ENCODE measurements at places on chromosomes 4 and X.

DNA sequence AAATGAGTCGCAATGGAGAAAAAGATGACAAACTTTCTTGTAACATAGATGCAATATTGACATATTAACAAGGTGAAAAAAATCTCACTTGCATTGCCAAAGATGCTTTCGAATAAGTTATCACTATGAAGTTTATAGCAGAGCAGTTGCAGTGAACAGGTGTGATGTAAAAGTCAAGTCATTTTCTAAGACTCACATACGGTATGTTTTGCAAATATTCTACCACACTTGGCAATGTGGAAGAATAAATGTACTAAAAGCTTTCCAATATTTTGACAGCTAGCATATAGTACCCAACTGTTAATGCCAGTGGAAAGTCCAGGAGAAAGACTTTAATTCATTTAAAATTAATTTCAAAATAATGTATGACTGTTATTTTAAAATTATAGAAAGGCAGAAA lies 76.5 kb downstream of the GALNTL6 start:
- DNase-seq = no peak

DNA sequence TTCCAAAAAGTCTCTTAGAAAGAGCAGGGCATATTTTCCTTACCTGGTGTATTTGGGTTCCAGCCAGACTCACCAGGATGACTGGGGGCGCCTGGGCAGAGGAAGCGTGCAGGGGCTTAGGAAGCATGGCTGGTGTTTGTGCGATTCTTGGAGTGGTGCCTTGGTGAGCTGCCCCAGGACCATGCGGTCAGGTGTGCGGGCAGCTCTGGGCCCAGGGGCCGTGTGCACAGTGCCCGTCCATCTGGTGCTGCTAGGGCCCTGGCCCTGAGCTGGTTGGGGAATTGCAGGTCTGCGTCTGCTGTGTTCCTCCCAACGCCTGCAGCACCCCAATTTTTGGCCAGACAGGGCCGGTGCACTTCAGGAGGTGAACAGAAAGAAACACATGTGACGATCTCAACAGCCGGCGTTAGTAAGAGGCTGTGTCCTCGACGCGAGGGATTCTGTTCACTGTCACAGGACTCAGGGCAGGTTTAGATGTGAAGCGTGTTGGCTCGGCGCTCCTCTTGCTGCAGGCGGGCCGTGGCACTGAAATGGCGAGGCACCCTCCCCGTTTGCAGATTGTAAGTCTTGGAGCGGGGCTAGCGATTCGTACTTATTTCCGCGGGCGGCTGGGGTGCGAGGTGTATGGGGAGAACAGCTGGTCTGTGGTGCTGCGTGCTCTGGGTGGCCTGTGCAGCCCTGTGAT lies 15.2 kb downstream of the RGS12 start:
- DNase-seq = no peak

DNA sequence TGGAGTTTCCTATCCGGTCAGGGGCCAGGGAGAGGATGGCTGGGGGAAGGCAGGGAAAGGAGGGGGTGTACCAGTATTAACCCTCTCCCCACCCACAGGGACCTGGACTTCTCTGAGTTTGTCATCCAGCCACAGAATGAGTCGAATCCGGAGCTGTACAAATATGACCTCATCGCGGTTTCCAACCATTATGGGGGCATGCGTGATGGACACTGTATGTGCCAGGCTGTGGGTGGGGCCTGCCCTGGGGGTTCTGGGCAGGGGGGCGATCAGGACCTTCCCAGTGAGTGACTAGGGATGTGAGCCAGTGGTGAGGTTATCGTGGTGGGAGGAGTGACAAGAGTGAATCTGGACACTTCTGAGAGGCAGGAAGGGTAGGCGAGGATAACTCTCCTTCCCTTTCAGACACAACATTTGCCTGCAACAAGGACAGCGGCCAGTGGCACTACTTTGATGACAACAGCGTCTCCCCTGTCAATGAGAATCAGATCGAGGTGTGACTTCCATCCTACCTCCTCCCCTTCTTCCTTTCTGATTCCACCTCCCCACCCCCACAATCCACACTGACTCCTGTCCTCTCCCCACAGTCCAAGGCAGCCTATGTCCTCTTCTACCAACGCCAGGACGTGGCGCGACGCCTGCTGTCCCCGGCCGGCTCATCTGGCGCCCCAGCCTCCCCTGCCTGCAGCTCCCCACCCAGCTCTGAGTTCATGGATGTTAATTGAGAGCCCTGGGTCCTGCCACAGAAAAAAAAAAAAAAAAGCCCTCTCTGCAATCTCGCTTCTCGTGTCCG lies 14.6 kb downstream of the USP11 start:
- DNase-seq = peak; percentile 30

GRCh38 chr4:25484243-25484721 lies 107.2 kb downstream of the ANAPC4 start:
- no peak for DNase-seq

DNA sequence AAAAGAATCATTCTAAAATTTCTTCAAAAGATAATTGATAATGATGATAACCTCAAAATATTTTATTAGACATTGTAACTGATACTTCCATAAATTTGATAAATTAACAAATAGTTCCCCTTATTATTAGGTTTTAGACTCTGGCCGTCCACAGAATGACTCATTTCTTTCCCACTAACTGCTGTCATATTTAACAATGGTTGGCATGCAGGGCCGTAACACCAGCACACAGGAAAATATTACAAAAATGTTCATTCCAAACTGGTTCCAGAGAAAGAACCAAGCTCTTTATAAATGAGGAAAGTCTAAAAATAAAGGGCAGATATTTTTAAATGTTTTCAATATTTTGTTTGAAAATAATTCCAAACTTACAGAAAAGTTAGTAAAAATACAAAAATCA lies 28.2 kb downstream of the WDFY3 start:
- DNase-seq = peak; percentile 57
